ENCODE measurements at places on chromosomes 2 and 18.

DNA sequence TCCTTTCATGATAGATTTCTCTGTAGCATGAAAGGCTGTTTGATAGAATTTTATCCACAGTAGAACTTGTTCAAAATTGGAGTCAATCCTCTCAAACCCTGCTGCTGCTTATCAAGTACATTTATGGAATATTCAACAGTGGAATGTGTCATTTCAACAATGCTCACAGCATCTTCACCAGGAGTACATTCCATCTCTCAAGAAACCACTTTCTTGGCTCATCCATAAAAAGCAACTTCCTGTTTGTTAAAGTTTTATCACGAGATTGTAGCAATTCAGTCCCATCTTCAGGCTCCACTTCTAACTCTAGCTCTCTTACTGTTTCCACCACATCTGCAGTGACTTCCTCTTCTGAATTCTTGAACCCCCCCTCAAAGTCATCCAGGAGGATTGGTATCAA is 29.4 kb downstream of the PDCL3 start:
- DNase-seq = no peak

GRCh38 chr2:51085420-51086068 is 53.6 kb upstream of the NRXN1 start:
- no peak for DNase-seq

DNA sequence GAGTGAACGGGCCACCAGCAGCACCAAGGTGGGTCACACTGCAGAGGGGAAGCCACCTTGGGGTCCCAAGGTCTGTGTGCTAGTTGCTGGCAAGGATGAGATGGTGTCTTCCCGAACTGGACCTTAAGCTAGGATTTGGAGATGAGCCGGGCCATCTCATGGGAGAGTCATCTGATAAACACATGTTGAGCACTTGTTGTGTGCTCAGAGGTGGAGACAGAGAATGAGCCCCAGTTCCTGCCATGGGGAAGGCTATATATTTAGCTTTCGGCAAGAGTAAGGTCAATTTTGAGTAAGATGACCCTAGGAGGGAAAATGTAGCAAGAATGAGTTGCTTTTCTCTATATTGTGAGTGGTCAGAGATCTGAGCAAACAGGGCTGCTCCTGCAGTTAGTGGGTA is 41.4 kb upstream of the RPL31 start:
- no peak for DNase-seq

DNA sequence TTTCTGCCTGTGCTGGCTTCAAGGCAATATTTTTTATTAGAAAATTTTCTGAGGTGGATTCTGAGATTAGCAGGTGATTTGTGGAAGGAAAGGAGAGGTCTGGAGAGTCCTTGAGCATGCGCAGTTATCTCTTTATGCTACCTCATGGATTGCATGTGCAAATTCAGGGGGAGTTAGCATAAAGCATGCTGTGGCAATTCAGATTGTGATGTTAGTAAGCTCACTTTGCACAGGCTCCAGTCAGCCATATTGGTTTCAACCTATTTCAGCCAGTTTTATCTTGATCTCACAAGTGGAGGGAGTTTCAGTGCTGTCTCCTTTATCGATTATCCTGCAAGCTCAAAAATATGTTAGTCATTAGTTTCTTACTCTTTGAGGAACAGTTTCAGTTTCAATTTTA is 2012.3 kb upstream of the PIK3C3 start:
- DNase-seq = no peak

DNA sequence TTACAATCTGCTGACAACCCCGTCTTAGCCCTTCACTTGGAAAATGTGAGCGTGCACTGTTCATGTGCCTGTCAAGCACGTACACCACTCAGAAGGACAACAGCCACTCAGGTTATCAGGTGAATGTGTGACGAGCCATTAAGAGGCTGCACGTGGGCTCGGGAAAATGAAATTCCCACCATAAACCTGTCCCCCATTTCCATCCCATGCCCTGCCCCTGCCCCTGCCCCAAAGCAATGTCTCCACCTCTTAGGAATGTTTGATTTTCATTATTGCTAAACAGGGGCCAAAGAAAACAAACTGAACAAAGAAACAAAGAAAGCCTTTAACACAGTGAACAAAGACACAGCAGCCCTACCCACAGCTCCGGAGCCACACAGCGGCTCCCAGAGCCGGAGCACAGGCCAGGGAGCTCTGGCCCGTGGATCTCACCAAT is 90.5 kb downstream of the TMEM18 start:
- DNase-seq = no peak
